Amygdala (tissue), 56 donors: ENCODE measurements at places on chromosomes 6 and 20.
A peak's percentile ranks its signal among the peaks of the same experiment; 100 is the strongest.

DNA sequence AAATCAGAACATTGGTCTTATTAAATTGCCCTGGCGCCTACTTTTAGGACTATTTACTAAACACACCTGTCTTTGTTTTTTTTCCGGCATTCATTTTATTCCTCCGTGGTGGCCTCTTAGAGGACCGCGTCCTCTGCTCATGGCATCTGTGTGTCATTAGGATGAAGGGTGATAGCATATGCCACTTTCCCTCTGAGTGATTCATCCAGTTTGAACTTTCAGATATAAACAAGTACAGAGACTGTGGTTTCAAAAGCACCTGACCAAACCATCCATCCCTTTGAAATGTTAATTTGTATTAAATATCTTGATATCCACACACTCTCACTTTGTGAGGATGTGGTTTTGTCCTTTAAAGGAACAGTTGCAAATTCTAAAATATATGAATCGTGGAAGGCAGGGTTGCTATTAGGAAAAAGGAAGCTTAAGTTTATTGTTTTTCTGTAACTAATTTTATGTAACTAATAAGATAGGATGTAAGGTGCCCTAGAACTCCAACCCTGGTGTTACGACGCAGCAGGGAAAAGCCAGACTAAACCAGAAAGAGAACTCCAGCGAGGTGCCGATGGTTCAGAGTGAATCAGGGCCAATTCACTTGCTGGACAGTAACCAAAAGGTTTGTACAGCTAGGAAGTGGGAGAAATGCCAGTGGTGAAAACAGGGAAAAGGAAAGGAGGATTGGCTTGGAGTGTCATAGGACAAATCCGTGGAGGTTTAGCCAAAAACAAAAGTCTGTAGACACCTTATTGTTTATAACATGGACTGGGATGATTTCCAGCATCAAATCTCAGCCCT lies 98.7 kb downstream of the SHLD1 start:
- DNase-seq, result no peak

DNA sequence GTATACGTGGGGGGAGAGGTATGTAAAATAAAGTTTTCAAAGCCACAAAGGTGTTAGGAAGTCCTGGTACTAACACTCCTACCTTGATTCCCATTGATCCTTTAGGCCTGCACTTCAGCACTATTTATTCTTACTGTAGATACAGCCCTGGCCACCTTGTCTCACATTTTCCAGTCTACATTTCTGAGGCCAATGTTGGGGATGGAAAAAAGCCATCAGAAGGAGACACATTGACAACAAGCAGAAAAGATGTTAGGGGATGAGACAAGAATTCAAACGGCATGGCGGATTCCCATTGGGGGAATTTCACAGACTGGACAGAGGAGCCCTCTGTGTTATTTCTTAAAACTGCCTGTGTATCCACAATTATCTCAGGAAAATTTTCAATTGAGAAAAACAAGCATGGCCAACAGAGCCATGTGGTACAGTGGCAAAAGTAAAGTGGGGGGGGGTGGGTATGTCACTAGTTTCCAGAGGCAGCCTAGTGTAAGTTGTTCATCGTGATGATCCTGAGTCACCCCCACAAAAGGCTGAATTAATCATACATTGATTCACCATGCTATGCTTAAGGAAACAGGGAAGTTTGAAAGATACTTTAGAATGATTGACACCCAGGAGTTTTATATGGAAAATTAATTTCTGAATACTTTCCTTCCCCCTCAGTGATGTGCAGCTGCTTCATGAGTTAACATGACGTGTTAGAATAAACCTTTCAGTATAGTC lies 40.5 kb downstream of the RREB1 start:
- DNase-seq, result no peak

DNA sequence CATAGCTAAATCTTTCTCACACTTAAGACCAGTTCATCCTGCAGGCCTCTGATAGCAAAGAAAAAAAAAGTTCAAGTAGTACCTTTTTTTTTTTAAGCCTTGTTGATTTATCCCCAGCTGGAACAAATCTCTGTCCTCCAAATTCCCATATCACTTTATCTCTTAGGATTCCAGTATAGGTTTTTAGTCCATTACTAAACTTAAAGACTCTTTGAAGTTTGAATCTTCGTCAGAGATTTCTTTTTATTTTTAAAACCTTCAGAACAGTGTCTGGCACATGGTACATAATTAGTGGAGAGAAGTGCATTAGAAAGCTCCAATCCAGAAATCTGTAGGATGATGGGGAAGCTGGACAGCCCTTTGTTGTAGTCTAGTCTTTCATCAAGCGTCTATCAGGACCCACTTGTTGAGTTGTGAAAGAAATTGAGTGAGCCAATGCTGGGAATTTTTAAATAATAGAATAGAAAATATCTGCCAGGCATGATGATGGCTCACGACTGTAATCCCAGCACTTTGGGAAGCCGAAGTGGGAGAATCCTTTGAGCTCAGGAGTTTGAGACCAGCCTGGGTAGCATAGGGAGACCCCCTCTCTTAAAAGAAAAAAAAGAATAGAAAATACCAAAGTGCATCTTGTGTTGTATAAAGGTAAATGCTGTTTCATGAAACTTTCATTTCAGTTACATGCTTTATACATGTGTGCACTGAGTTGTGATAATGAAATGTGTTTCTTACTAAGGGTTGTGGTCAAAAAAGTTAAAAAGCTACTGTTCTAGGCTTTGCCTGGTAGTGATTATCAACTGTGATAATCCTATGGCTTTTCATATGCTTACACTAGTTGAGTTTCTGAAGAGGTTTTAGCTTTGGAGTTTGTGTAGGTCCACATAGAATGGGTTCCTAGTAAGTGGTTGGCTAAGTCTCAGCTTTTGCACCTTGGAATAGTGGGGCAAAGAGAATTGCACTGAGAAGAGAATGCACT lies 3.2 kb downstream of the NFYA start:
- no peak for DNase-seq

- no peak for DNase-seq
Observed at GRCh38 chr6:3484946-3485345, 28.1 kb upstream of the SLC22A23 start.

DNA sequence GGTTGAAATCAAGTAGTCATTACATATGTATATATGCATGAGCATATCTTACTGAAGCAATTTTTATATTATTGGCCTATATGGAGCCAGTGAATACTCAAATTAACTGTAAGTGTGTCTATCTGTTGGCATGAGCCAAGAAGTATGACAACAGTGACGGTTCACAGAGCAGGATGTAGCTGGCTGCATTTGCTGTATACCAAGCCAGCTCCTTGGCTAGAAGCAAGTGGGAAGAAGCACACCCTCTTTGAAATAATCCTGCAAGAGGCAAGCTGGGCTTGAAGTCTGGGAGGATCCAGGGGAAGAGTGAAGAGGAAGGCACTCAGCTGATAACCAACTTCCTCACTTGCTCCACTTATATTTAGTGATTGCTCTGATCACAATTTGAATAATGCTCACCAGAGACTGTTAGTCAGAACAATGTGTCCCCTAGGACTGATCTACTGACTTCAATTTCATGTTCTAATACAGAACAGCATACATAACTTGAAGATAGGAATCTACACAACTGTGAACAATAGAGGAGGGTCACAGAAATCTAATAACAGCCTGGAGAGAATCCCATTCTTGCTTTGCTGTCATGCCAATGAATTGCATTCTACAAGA lies 497.3 kb downstream of the PRKN start:
- DNase-seq, result no peak

- no peak for DNase-seq
Observed at GRCh38 chr6:157683707-157684106, 139.3 kb upstream of the SNX9 start.

GRCh38 chr6:48658915-48659314 lies 547.9 kb upstream of the PTCHD4 start:
- DNase-seq, result no peak

DNA sequence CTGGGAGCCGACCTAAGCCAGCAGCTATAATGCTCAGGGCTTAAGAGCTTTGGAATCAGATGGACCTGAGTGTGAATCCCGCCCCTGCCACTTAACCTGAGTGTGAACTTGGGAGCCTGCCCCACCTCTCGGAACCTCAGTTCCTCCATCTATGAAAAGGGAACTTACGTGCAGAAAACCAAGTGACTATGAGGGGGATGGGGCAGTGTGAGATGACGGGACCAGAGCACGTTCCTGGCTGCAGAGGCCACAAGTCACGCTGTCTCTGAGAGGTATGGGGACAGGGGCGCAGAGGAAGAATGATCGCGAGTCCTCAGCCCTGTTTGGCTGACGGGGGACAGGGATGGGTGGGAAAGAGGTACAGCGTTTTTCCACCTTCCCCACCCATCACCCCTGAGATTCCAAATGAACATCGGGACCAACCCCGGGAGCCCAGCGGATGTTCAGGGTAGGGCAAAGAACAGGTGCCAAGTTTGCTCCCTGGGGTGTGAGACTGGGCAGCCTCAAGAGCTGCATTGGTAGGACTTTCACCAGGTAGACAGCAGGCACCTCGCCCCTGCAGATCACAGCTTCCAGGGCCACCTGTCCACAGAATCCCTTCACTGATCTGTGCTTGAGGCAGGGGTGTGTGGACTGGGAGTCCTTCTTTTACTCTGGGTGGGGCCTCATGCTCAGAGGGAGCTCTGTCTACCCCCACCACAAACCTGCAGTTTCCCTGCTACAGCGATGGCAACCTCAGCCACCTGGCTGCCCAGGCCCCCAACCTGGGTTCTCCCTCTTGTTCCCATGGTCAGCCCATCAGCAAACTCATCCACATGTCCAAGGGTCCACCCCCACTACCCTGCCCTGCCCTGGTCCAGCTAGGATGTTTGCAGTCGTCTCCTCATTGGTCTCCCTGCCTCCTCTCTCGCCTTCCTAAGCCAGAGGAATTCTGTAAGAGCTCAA lies 85.8 kb downstream of the CEBPB start:
- no peak for DNase-seq

DNA sequence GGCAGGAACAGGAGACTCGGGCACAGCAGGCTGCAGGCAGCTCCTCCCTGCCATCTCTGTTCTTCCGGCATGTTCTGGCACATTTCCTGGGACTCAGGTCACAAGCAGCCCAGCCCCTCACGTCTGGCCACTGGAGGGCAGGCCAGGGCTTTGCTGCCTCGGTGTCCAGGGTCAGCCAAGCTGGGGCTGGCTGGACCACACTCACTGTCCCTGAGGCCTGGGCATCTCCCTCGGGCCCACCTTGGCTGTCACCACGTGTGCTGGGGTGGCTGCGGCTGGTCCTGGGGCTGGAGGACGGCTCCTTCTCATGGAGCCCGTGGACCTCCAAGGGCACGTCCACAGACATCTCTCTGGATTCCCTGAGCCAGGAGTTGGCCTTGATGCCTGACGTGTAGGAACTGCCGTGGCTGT lies 18.5 kb downstream of the FRMD1 start:
- peak; percentile 59 for DNase-seq

- DNase-seq, result no peak
Observed at GRCh38 chr6:122568797-122569221, 41.4 kb upstream of the PKIB start.

- no peak for DNase-seq
Observed at GRCh38 chr6:19569563-19569962, 267.6 kb upstream of the ID4 start.

- no peak for DNase-seq
Observed at GRCh38 chr6:6256259-6256658, 64.2 kb downstream of the F13A1 start.

GRCh38 chr6:109912118-109912517 lies 66.0 kb upstream of the GPR6 start:
- DNase-seq, result no peak

DNA sequence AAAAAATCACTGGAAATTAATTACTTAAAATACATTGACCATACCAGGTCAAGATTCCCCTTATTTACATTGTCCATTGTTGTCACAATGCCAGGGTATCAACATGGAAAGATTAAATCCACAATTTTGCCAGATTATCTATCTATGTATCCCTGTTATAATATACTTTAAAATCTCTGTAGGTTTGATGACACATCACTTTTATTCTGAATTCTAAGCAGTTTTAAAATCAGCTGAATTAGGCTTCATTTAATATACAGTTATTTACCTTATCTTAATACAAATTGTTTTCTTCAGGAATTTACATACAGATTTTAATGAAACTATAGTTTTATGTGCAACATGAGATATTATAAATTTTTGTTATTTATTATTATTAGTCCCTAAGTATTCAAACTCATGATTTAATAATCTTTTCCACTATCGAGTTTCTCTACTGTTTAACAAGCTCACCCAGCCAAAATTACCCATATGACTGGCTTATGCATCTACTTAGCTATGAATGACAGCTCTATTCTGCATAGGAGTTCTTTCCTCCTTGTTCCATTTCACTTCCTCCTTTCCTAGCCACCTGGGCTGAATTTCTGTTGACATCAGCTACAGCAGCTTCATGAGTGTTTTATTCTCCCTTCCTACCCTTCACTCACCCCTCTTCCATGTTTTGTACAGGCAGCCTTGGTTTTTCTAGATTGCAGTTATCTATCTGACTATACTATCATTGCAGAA lies 654.2 kb upstream of the MAP3K7 start:
- no peak for DNase-seq

- no peak for DNase-seq
Observed at GRCh38 chr20:5996765-5997164, 46.3 kb downstream of the MCM8 start.

- no peak for DNase-seq
Observed at GRCh38 chr6:157400676-157401075, 19.7 kb downstream of the ZDHHC14 start.

GRCh38 chr6:107033126-107033525 lies 5.1 kb downstream of the MTRES1 start:
- no peak for DNase-seq

- no peak for DNase-seq
Observed at GRCh38 chr6:39227476-39227875, 1.8 kb downstream of the KCNK5 start.

GRCh38 chr20:33601861-33602260 lies 60.3 kb upstream of the C20orf144 start:
- DNase-seq, result no peak

DNA sequence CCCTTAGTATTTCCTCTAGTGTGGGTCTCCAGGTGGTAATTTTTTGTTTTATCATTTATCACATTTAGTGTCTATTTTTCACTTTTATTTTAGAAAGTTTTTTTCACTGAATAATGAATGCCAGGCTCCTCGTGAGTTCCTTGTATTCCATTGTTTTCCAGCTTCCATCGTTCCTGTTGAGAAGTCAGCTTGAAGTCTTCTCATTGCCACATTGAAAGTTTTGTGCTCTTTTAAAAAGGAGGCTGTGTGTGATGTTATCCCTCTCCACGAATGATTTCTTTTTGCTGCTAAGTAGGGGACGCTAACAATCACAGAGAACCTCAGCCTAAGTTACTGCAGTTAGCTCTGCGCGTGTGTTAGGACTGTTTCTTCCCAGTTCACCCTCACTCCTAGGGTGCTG lies 194.5 kb downstream of the TAF4 start:
- DNase-seq, result no peak

DNA sequence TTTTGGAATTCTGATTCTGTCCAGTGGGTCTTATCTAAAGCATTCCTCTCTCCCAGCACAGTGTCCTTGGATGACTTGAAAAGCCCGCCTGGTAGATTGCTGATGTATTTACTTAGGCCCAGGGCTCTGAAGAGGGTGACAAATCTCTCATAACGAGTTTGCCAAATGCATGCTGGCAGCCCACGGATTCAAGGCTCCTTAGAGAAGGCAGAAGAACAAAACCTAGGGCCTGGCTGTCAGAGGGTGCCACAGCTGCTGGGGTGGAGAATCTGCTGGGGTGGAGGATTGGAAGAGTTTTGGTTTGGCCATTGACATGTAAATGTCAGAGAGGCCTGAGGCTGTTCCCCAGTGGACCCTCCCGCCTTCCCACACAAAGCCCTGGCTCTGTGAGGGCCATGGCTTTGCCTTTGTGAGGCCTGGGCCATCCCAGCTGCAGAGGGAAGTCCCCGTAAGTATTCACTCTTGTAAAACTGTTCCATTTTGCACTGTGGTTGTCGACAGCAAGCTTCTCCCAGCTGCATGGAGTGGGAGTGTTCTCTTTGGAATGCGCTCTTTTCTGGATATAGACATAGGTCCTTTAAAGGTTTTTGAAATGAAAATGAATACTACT lies 50.3 kb downstream of the ANKRD6 start:
- DNase-seq, result peak; percentile 5
